DMS79 treated with DMSO at 0.1 percent for 48 hours (cell line): ENCODE measurements at places on chromosomes 12 and 14.

DNA sequence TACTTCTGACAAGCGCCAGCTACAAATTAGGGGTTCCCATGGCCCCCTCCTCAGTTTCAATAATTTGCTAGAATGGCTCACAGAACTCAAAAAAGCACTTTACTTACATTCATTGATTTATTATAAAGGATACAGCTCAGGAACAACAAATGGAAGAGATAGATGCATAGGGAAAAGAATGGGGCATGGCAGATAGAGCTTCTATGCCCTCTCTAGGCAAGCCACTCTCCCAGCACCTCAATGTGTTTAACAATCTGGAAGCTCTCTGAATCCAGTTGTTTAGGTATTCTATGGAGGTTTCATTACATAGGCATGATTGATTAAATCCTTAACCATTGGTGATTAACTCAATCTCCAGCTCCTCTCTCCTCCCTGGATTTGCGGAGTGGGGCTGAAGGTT is 184.5 kb upstream of the DAAM1 start:
- no peak for DNase-seq

DNA sequence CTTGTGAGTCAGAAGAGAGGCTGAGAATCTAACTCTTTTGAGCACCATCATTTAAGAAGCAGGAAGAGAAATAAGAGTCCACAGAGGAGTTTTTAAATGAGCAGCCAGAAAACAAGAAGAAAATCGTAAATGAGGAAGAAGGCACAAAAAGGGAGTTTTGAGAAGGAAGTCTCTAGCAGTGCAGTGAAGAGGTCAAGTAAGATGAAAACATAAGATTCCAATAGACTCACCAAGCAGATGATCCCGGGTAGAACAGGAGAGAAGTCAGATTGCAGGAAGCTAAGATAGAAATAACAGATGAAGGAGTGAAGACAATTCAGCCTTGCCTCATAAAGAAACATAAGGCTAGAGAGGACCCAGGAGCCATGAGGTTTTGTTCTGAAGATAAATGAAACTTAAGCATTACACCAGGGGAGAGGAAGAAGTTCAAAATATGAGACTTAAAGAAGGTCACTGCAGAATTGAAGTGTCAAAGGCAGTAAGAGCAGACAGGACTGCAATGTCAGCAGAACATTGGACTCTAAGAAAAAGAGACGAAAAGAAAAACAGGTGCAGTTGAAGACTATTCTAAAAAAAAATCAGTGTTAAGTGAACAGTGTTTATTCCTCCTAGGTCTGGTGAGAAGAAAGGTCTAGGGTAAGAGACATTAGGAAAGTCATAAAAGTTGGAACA is 229.0 kb downstream of the SEC23A start:
- no peak for DNase-seq

- DNase-seq: no peak
These were observed 4.0 kb upstream of the LIMA1 start for GRCh38 chr12:50287271-50287670.

DNA sequence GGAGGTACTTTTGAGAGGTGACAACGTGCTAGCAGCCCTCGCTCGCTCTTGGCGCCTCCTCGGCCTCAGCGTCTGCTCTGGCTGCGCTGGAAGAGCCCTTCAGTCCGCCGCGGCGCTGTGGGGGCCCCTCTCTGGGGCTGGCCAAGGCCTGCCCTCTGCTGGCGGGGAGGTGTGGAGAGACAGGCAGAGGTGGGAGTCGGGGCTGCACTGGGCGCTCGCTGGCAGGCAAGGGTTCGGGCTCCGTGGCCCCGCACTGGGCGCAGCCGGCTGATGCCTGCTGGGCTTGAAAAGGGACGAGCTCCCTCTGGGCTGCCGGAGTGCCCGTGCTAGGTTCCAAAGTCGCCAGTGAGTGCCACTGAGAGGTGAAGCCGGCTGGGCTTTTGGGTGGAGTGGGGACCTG is 580.0 kb downstream of the DIO2 start:
- no peak for DNase-seq

GRCh38 chr14:67571991-67572323 is 28.1 kb downstream of the PIGH start:
- no peak for DNase-seq

- DNase-seq: no peak
These were observed 5.2 kb upstream of the HSP90B1 start for GRCh38 chr12:103924761-103925641.

DNA sequence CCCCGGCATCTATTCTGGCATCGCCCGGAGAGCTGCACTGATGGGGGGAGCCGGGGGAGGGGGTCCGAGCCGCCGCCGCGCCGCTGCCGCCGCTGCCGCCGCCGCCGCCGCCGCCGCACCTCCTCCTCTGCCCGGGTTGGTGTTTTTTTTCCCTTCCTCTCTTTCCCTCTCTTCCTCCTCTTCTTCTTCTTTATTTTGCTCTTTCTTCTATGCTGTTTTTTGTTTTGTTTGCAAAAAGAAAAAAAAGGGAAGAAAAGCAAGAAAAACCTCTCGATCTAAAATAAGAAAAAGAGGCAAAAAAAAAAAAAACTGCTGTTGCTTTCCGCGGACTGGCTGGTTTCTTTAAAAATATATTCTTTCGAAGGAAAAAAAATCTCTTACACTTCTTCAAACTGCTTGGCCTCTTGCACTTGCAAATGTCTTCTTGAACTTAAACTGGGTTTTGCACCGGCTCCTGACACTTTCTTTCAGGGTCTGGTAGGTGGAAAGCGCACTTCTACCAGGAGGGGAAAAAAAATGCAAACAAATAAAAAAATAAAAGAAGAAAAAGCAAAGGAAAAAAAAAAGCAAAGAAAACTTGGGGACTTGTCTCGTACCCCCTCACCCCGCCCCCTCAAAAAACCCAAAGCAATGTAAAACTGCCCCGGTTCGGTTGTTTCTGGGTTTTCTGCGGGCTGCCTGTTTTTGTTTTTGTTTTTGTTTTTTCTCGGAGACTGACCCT is 616 bp downstream of the BCL11B start:
- peak; percentile 70 for DNase-seq

DNA sequence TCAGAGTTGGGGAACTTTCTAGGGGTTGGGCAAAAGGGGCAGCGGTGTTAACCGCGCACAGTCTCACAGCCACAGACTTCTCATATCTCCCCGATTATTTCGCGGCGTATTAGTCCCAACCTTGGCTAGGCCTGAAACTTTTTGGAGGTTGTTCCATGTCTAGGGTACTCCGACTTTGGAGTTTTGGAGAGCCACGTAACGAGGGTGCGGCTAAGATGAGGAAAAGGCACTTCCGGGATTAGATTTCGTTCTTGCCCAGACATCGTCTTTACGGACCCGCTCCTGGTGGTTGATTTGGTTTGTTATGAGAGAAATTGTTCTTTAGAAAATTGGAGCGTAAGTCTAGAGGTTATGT is 513 bp downstream of the CCNK start:
- peak; percentile 34 for DNase-seq

GRCh38 chr14:58465421-58465820 is 37.9 kb downstream of the KIAA0586 start:
- DNase-seq: no peak

DNA sequence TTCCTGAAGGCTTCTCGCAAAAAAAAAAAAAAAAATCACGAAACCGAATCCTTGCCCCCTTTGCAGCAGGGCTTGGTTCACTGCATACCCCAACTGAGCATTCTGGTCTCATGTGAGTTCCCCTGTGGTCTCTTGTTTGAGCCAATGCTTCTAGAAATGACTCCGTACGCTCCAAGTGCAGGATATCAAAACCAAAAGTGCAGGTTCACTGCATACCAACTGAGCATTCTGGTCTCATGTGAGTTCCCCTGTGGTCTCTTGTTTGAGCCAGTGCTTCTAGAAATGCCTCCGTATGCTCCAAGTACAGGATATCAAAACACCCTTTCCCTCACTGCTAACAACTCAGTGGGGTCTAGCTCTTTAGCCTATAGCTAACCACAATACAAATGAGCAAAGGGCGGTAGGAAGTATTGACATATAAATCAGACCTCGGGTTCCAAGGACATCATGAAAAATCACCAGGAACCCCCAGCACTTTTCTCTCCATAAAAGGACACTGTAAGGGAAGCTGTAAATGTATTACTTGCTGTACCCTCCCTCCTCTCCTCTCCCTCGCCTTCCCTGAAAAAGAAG is 206.3 kb upstream of the NOS1 start:
- no peak for DNase-seq
